ENCODE measurements at places on chromosomes 3 and 15.

GRCh38 chr3:126205717-126206655 is 25.6 kb upstream of the ALDH1L1 start:
- DNase-seq, result no peak

DNA sequence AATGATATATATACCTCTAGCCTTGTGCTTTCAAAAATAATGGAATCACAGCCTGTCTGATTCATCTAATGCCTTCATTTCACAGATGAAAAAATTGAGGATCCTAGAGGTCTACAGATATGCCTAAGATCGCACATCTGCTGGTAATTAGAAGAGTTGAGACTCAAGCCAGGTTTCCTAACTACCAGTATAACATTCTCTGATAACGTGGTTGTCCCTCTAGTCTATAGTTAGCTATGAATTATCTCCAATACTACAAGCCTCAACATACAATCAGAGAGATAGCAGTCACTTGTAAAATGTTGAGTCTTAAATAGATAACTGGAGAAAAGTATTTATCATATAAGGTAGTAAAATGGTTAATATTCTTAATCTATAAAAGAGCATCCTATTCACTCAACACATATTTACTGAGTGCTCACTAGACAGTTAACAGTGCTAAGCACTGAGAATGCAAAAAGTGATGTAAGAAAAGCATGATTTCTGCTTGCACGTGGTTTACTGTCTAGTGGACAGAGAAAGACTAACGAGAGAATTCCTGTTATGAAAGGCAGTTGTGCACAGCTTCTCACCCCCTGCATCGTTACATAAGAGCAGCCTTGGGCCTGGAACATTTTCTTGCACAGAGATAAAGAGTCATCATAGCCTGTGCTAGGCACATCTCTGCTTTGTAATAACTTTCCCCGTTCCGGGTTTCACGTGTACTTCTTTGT is 4.9 kb upstream of the ENTPD3 start:
- DNase-seq, result no peak

DNA sequence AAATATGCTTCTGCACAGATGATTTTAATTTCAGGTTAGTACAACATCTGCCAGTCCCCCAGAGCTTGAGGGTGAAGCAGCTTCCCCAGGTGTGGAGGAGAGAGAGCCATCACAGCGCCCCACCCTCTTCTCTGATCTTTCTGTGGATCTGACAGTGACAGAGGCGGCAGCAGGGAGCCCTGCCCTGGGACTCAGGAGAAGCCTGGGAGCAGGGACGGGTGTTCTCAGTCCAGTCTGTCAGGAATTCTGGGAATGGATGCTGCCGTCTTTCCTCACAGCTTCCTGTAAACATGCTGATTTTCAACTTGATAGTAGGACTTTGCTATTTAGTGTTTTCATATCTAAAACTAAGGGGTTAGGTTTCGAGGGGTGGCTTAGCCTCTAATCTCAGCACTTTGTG is 11.4 kb upstream of the RAB8B start:
- DNase-seq, result no peak

DNA sequence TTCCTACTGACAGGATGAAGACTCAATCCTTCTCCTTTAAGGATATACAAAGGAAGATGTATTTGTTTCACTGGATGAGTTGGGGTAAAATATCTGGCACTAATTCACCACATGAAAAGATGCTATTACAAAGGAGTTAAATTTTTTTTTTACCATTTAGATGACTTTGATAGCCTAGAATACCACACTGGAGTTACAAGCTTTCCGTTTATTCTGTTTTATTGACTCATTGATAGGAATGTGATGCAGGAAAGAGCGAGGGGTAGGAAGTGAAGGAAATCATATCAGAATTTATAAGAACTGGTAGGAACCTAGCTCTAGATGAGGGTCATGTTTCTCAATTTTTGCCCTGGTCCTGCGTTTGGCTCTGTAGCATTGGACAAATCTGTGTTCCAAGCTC is 427.2 kb downstream of the GRM7 start:
- no peak for DNase-seq

- no peak for DNase-seq
Observed at GRCh38 chr3:40302784-40303183, 6.7 kb upstream of the EIF1B start.

Data from activated CD4-positive, alpha-beta T cell treated with anti-CD3 and anti-CD28 coated beads, Interleukin-2, amount 50 U/mL, for 1 hour (primary cell).